ENCODE measurements at places on chromosomes 1 and 21. TPM values are rescaled to one million over a fixed set of nuclear protein-coding genes. Genes with fewer than 3 reads are reported as not detected.

Gene LEPR
- 1.7 TPM for total RNA-seq

Gene OR2T29
- total RNA-seq, result not detected

Gene TCHHL1
- total RNA-seq, result not detected

Gene RAVER2
- total RNA-seq, result 0.88 TPM

Gene FAM229A
- 11.4 TPM for total RNA-seq

Gene SMCP
- not detected for total RNA-seq

Gene THEM5
- not detected for total RNA-seq

Gene EPHA2
- not detected for total RNA-seq

Gene DNAI4
- 1.9 TPM for total RNA-seq

Gene S100A9
- not detected for total RNA-seq

Gene CIART
- 3.0 TPM for total RNA-seq

Gene TTLL7
- 1.1 TPM for total RNA-seq

Gene FAM78B
- 0.18 TPM for total RNA-seq

Gene VWA1
- total RNA-seq, result 0.17 TPM

Gene RORC
- total RNA-seq, result 0.76 TPM

Gene TRAF3IP3
- total RNA-seq, result 478 TPM

Gene F13B
- total RNA-seq, result not detected

Gene LCA5L
- not detected for total RNA-seq

Gene DLGAP3
- total RNA-seq, result 0.76 TPM

Gene KCNK2
- not detected for total RNA-seq

Gene CFAP57
- not detected for total RNA-seq

Gene TIE1
- not detected for total RNA-seq

Gene OR10J1
- total RNA-seq, result not detected

Gene SYT14
- not detected for total RNA-seq

Gene RAD54L
- 34.7 TPM for total RNA-seq
